Activated naive CD8-positive, alpha-beta T cell treated with anti-CD3 and anti-CD28 coated beads, Interleukin-2, amount 10 ng/mL, durations not matched to agents 7 days and 5 days (primary cell): ENCODE measurements at places on chromosomes 4 and X. TPM values are rescaled to one million over a fixed set of nuclear protein-coding genes. Genes with fewer than 3 reads are reported as not detected.

DNA sequence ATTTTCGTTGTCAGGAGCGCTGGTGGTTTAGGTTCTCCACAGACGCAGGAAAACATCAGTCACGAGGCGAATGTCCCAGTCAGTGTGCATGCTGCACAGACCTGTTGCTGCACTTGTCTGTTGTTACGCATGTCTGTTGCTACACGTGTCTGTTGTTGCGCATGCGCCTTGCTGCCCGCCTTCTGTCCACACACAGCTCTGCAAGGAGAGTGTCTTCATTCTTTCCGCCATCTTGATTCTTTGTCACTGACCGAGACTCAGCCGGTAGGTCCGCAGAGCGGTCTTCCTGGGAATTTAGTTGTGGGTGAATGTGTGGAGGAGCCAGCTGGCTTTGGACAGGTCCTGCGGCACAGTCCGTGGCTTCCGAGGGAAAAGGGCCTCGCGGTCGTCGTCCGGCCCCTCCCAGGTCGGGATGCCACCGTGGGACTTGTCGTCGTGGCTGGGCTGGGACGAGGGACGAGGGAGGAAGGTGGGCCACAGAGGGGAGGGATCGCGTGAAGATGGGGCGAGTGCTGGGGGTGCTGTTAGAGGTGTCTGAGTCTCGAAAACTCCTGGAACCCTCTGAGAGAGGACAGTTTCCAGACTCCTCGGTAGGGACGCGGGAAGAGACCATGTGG, at the start of gene PAGE2B:
Gene PAGE2B, plus strand, starts transcription at position 180 of the 617 bp plus-strand sequence. CDS start 1,012 bp downstream, outside the sequence.
- no peak for DNase-seq

GRCh38 chr4:72207196-72207595, 175.4 kb downstream of the NPFFR2 start:
- no peak for DNase-seq

- no peak for DNase-seq
These were observed 104.7 kb downstream of the ABLIM2 start for GRCh38 chr4:8053688-8054449.

CHST7 gene
- total RNA-seq: 5.7 TPM

- no peak for DNase-seq
These were observed 111.1 kb upstream of the ACSL4 start for GRCh38 chrX:109843963-109844751.

DNA sequence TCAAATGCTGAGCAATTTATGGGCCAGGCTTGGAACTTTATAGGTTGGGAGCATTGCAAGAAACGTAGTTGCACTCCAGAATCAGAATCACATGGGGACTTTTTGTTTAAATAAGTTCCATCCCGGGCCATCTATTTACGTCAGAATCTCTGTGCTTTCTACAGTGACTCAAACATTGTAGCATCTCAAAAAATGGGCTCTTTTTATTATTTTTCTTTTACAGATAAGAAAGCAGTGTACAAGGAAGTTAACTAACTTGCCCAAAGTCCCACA, 10.2 kb downstream of the CC2D2A start:
- no peak for DNase-seq

GRCh38 chr4:161931089-161931488, 232.7 kb downstream of the FSTL5 start:
- no peak for DNase-seq

DNA sequence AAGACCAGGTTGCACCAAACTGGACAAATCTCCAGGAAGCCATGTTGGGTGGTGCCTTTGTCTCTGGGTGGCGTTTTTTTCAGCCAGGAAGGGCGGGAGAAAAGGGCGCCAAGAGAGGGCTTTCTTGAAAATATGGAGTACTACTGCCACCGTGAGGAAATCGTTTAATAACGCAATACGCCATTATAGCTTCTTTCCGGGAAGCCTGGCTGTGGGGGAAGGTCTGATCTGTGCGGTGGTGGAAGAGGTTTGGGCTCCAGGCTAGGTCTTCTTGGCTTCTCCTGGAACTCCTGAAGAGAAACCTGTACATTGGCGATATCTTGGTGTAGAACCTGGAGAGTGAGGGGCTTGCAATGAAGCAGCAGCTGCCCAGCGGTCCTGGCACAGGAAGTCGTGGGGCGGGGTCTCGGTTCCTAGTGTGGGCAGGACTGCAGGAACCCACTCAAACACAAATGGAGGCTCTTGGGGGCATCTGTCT, 202.7 kb downstream of the OR13H1 start:
- no peak for DNase-seq

DNA sequence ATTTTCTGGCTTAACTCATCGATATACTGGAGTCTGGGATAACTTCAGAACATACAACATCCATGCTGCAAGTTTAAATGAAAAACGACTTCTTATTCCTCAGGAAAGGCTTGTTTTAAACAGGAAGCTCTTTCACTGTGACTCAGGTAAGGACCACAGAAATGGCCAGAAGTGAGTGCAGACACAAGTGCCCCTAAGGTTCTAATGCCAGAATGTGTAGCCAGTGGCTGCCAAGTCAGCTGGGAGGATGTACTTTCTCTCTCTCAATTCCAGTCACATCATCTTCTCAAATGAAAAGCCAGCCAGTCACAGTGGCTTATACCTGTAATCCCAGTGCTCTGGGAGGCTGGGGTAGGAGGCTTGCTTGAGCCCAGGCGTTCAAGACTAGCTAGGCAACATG, 144.6 kb downstream of the SH3KBP1 start:
- no peak for DNase-seq

GRCh38 chrX:55486736-55487135, 2.9 kb downstream of the USP51 start:
- DNase-seq: no peak

DNA sequence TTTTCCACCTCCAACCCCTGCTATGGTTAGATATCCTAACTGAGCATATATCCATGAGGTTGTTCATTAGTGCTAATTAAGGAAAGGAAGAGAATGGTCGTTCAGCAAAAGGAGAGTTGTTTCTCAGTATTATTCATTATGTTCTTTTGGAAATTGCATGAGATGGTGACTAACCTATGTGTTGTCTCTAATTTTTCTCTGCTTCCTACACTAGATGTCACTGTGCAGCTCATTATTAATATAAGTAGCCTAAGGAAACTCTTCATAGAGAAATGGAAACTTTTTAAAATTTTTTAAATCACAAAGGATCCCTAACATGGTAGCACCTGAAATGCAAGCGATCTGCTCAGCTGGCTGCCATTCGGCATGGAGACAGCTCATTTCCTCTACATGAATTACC, 67.7 kb upstream of the FAM9A start:
- DNase-seq: no peak

MAGEB4 gene
- not detected for total RNA-seq

NPFFR2 gene
- not detected for total RNA-seq

DNA sequence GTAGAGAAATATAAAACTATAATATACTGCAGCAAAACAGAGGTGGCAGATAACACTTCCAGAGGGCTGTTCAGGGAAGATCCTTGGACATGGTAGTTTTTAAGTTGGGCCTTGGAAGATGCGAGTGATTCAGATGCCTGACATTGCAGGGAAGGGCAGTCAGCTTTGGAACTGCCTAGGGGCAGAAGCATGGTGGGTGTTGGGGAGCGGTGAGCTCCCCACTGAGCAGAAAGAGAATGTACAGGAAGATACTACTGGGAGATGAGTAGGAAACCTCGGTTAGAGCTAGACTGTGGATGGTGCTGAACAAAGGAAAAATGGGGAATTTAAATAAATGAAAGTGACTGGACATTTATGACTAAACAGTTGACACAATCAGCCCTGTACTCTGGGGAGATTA, 24.9 kb upstream of the SEC24B start:
- DNase-seq: no peak

PAGE1 gene
- not detected for total RNA-seq

TEC gene
- total RNA-seq: 4.2 TPM

DNA sequence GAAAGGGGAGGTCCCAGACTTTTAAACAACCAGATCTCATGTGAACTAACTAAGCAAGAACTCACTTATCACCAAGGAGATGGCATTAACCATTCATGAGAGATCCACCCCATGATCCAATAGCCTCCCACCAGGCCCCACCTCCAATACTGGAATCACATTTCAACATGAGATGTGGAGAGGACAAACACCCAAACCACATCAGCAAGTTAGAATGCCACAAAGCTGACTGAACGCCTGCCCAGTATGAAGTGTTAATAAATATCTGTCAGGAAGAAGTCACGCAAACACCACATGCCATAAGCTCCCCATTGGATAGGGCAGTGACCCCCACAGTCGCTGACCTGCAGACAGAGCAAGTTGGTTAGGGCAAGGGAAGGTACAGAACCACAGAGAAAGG, 14.3 kb downstream of the SLC10A6 start:
- DNase-seq: no peak

- DNase-seq: peak; percentile 49
These were observed 26.0 kb upstream of the YTHDC1 start for GRCh38 chr4:68375667-68376559.

- no peak for DNase-seq
These were observed 2.7 kb downstream of the HAND2 start for GRCh38 chr4:173527103-173527891.

- DNase-seq: no peak
These were observed 605 bp upstream of the CDKL2 start for GRCh38 chr4:75630937-75631329.

DNA sequence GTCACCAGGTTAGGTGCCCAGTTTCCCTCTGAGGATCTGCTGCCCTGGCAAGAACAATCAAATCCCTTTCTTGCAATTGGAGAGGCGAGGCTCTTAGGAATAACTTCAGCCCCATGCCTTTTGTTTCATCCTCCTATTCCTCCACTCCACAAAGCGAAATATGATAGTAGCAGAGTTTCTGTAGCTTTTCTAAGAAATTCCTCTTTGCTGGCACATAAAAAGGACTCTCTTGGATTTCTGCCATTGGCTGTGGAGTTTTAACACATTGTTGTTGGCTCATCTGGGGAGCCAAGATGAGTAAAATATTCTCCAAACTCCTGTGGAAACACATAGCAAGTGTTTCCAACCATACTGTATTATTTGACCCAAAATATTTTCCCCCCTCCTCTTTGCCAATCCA, 11.0 kb upstream of the ADGRG2 start:
- no peak for DNase-seq

DNA sequence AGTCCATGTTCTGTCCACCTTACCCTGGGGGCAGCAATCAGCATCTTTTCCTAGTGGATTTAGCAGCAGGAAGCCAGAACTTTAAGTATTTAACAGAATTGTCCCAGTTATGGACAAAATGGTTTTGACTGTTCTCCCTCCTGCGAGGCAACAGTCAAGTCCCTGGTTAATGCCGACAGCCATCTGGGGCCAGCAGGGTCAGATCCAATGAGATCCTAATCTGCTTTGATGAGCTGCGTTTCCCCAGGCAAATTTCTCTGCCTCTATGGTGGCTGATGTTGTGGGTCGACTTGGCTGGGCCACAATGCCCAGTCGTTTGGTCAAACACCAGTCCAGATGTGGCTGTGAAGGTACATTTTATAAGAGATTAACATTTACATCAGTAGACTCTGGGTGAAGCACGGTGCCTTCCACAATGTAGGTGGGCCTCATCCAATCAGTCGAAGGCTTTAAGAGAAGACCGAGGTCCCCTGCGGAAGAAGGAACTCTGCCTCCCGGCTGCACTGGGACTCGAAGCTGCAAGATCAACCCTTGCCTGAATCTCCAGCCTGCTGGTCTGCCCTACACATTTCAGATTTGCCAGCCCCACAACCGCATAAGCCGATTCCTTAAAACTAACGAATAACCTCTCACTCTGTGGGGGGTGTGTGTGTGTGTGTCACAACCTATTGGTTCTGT, 89.0 kb upstream of the C4orf50 start:
- no peak for DNase-seq

DNA sequence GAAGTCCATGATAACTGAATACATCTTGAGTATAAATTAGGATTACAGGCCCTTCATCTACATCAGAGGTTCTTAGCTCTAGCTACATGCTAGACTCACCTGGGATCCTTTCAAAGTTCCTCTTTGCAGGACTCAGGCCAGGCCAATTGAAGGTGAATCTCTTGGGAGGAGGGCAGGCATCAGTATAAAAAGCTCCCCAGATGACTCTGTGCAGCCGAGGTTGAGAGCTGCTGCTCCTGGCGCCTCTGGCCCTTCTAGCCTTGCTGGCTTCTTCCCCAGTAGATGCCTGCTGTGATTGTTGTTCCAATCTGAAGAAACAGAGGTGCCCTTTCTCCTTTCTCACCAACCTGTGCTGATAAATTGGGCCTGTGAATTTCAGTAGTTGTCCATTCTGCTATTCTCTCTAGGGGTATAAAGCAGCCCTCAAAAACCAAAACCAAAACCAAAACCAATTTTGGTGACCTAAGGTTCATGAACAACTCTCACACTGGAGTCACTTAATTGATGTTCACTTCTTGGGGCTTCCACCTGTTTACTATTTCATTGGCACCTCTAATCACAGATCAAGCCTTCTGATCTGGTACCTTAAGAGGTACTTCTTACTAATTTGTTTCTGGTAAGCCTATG, 78.7 kb downstream of the SUPT20HL2 start:
- DNase-seq: no peak

GRCh38 chr4:158234671-158235070, 24.4 kb downstream of the TMEM144 start:
- DNase-seq: no peak

C4orf17 gene
- total RNA-seq: not detected

GRCh38 chrX:39262641-39263040, 461.4 kb downstream of the MID1IP1 start:
- DNase-seq: no peak
